ENCODE measurements at places on chromosomes 4 and X.

DNA sequence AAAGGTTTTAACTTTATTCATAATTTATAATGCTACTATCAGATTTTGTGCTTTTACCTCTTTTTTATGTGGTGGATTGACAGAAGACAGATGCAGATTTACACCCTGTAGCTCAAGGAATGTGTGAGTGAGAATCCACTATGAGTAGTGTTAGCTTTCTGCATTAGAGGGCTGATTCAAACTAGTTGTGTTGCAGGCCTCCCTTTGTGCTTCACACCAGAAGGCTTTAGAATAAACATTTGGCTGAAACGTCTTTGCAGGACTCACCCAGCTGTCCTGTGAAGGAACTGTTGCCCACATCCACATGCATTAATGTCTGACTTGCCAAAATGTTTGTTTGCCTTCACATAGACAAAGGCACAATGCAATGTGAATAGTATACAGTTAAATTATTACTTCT, 127.0 kb downstream of the PCDH7 start:
- DNase-seq = no peak

GRCh38 chr4:99625369-99625768, 32.3 kb downstream of the C4orf54 start:
- no peak for DNase-seq

GRCh38 chr4:159250751-159251325, 148.0 kb downstream of the RAPGEF2 start:
- DNase-seq = no peak

DNA sequence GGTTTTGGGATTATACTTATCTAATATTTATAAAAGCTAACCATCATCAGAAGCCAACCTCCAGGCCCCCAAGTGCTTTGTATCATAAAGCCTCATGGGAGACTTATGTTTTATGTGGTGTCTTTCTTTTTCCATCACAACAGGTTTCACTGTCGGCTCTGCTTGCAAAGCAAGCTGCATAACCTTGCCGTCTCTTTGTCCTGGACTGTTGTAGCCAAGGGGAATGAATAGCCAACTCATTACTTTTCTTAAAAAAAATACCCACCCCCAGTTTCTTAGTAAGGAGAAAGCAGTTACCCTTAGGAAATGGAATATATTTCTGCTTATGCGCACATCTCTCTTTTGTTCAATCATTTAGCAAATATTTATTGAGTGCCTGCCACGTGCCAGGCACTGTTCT, 40.7 kb downstream of the FAM184B start:
- DNase-seq = no peak

GRCh38 chr4:14652522-14652921, 349.8 kb upstream of the CPEB2 start:
- no peak for DNase-seq

Data from lower leg skin (tissue), 4 donors.